Tongue (tissue), 3 donors: ENCODE measurements at places on chromosomes 1 and 21. TPM values are rescaled to one million over a fixed set of nuclear protein-coding genes. Genes with fewer than 3 reads are reported as not detected.
A peak's percentile ranks its signal among the peaks of the same experiment; 100 is the strongest.

C1QC gene
- total RNA-seq = 20.5 TPM

GUCA2A gene
- not detected for total RNA-seq

DNA sequence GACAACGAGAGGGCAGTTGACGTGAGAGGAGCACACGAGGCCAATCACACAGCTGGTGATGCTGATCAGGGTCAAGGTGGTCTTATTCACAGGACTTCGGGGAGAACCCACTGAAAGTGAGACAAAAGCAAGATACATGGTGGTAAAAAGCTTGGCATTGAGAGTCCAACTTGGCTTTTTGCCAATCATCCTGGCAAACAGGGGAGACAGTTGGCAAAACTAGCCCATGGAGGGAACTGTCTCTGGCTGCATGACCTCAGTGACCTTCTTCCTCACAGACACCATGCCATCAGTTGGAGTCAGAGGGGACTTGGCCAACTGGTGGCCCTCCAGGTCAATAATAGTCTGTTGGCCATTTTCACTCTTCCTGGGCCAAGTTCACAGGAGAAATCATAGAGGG, 139.9 kb downstream of the ASTN1 start:
- peak; percentile 5 for DNase-seq

GRCh38 chr1:229180161-229180560, 90.8 kb upstream of the RAB4A start:
- DNase-seq = no peak

DNA sequence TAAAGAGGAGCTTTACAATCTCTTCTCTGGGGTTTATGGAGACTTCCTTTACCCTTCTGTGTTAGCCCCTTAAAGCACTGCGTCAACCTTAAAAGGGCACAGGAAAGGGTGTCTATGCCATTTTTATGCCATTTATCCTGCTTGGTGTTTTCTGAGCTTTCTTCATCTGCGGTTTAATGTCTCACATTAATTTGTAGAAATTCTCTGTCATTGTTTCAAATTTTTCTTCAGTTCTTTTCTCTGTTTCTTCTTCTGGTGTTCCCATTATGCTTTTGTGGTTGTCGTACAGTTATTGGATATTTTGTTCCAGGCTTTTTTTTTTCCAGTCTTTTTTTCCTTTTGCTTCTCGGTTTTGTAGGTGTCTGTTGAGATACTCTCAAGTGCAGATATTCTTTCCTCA, 107.9 kb downstream of the OSBPL9 start:
- no peak for DNase-seq

- no peak for DNase-seq
Observed at GRCh38 chr1:43605766-43606165, 44.2 kb upstream of the KDM4A start.
